Stimulated activated CD8-positive, alpha-beta memory T cell treated with anti-CD3 and anti-CD28 coated beads, Interleukin-15, amount 100 ng/mL, for 24 hours (primary cell): ENCODE measurements at places on chromosomes 7 and 10.

DNA sequence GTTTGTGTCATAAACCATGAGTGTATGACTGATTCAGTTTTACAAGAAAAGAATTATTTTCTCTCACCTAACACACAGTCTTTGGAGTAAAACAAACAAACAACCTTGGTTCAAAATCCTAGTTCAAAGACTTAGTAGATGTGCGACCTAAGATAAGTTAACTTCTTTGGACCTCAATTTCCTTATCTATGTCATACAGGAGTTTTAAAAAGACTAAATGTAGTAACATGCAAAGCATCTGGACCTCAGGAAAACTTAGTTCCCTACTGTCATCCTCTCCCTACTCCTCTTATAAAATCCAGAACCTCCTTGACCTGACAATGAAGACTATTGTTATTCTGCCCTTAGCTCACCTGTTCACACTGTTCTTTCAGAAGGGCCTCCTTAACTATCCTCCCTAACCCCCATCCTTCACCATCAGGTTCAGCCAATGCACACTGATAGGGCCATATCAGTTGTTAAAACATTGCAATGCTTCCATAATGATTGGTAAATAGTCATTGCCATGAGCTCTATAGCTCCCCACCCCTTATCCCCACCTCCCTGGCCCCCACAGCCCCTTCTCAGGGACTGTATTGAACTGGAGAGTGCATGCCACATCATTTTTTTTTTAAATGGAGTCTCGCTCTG lies 28.8 kb upstream of the CCNJ start:
- no peak for DNase-seq

GRCh38 chr10:49827297-49827696 lies 65.2 kb upstream of the OGDHL start:
- DNase-seq, result no peak

GRCh38 chr7:29499932-29500331 lies 63.7 kb upstream of the PRR15 start:
- no peak for DNase-seq

- no peak for DNase-seq
These were observed 122.9 kb upstream of the PPP2R2D start for GRCh38 chr10:131777921-131778320.

DNA sequence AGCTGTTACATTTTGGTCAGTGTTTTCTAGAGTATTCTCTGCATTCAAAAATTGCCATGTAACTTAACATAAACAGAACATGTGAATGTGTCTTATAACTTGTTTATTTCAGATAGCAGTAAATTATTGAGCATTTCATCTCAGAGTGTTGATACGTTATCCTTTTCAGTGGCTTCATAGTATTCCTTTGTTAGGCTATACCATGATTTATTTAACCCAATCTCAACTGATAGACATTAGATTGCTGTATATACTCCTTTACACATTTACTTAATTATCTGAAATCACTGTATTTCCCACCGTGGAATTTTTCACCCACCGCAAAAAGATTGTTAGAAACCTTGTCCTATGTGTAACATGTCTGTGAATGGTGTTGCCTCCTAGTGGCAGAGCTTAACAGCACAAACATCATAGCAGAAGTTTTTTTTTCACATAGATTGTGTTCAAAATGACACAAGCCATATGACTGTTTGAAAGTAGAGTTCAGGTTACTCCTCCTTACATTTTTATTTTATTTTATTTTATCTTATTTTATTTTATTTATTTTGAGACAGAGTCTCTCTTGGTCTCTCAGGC lies 21.4 kb downstream of the SLF2 start:
- no peak for DNase-seq

DNA sequence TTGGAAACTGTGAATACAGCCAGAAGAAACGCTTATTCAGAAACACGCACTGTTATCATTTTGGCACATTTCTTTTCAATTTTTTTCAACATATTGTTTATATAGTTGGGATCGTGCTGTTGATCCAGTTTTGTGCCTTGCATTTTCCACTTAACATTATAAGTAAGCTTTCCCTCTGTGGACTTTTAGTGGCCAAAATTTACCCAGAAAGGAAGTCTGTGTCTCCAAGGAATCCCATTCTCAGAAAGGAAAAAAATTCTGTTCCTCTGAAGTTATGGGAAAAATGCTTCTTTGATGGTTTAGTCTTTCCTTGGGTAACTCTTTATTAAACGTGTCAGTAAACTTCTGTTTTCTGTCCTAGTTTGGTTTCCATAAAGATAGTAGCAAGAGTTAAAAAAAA lies 280.0 kb downstream of the REEP3 start:
- DNase-seq, result no peak

DNA sequence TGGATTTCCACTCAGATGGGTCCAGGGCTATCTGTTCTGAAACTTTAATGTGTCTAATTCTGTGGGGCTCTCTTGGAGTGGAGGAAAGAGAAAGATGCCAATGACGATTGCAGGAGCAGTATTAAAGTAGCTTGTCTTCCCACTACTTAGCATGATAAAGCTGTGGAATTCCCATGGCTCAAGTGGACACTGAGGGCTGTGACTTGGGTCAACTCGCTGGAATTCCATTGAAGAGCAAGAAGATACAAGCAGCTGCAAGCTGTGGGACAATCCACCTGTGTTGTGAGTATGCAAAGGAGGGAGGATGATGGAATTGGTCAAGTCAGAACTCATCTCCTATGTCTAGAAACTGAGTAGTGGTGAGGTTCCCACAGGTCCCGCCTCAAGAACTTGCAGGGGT lies 154.2 kb upstream of the MINDY3 start:
- DNase-seq, result no peak

DNA sequence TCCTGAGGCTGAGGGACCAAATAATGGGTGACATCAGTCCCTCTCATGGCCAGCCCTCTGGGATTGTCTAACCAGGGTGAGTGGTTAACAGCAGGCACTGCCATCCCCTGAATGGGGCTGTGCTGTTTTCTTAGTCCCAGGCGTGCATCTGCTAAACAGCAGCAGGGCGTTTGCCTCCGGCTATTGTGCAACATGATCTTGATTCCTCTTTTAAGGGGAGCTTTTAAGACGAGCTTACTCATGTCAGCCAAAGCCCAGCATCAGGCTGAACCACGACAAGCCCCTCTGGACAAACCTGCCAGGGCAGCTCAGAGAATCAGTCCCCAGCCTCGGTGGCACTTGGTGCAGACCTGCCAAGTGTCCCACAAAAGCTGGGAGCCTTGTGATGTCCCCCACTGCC lies 16.2 kb upstream of the IGFBP3 start:
- DNase-seq, result no peak

DNA sequence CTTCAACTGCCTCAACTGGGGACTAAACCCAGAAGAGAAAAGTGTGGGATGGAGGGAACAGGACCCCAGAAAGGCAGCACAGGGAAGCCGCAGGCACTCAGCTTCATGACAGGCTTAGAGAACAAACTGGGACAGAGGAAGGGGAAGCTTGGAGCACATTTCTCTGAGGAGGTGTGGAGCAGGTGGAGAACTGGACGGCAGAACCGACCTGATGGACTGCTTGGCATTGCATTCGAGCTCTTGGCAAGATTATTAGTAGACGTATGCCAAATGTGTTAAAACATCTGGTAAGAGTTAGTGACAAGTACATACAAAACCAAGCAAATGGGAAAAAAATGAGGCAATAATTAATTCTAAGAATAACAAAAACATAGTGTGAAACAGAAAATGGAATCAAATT lies 335.7 kb downstream of the SFMBT2 start:
- DNase-seq, result no peak

DNA sequence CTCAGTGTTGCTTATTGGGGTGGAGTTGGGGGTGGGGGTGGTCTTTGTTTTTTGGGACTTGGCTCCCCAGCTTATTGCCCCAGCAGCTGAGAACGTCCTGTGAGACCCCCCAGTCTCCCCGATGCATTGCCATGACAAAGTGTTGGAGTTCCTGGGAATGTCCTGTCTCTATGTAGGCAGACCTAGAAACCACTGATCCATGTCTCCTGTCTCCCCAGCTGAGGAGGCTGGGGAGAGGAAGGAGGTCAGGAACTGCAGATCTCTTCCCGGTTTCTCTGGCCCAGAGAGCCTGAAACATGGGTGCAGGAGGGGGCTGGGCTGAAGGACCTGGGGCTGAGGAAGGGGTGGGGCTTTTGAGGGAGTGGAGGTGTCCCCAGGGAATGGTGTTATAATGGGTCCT lies 80.2 kb upstream of the GTF2IRD1 start:
- no peak for DNase-seq
